LoVo (cell line): ENCODE measurements at places on chromosomes 7 and 10.

- peak; percentile 58 for DNase-seq
Observed at GRCh38 chr7:101232141-101232850, 5.3 kb downstream of the CLDN15 start.

GRCh38 chr10:113179966-113180365 is 229.9 kb downstream of the TCF7L2 start:
- DNase-seq = no peak

GRCh38 chr10:36469585-36469984 is 655.8 kb upstream of the ANKRD30A start:
- DNase-seq = no peak

DNA sequence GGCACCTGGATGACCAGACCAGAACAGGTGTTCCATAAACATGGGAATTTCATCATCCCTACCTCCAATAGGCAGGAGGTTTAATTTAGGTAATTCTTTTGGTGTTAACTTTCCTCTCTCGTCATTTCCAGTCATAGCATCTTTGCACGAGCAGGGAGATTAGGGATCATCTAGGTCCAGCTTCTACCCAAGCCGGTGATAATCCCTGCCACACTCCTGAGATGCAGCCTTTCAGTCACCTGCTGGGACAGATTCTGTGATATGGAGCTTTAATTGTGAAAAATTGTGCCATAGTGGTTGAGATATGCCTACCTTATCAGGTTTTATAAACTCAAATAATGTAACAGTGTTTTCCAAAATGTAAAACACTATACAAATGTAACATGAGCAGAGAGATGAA is 191.8 kb upstream of the AOAH start:
- DNase-seq = no peak

DNA sequence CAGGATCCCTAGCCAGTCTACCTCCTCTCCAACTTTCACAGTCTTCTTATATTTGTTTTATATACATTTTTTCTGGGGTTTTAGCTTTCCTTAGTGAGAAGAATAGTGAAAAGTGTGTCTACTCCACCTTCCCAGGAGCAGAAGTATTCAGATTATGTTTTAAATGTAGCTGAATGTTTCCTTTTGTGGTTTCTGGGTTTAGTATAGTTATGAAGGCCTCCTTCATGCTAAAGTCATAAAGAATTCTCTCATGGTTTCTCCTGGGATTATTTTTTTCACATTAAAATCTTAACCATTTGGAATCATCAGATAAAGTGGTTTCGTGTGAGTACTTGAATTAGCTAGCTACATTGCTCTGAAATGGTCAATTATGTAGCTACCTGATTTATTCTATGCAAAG is 50.9 kb downstream of the ANKMY2 start:
- no peak for DNase-seq

- DNase-seq = no peak
Observed at GRCh38 chr7:129285111-129285510, 60.3 kb downstream of the AHCYL2 start.

DNA sequence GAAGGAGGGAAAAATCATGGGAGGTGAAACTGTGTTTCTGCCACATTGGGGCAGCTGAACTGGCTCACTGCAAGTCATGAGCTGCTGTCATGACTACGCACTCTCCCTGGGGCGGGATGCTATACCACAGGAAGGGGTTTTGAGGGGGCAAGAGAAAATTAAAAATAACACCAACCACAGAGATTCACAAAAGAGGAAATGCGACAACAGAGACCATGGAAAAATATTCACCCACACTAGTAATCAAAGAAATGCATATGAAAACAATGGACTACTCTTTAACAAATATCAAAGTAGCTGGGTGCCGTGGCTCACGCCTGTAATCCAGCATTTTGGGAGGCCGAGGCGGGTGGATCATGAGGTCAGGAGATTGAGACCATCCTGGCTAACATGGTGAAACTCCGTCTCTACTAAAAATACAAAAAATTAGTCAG is 65.2 kb upstream of the TM9SF3 start:
- DNase-seq = no peak

DNA sequence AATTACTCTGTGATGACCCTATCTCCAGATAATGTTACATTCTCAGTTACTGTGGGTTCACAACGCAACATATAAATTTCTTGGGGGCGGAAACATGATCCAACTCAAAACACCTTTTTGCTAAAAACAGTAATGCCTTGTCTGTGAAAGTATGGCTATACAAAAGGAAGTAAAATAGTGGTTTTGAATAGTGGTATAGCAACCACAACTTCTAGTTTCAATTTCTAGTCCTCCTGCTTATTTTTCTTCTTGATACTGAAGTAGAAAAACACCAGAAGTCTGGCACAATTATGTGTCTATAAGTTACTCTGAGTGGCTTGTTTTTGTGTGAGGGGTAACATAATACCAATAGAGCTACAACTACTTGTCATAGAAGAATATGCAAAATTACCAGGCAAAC is 21.5 kb upstream of the ZNF800 start:
- DNase-seq = no peak

- DNase-seq = no peak
Observed at GRCh38 chr10:72727130-72727529, 35.2 kb downstream of the MCU start.

- DNase-seq = no peak
Observed at GRCh38 chr7:80444811-80445210, 67.1 kb downstream of the GNAT3 start.

- DNase-seq = no peak
Observed at GRCh38 chr7:158123753-158124152, 463.9 kb downstream of the PTPRN2 start.

DNA sequence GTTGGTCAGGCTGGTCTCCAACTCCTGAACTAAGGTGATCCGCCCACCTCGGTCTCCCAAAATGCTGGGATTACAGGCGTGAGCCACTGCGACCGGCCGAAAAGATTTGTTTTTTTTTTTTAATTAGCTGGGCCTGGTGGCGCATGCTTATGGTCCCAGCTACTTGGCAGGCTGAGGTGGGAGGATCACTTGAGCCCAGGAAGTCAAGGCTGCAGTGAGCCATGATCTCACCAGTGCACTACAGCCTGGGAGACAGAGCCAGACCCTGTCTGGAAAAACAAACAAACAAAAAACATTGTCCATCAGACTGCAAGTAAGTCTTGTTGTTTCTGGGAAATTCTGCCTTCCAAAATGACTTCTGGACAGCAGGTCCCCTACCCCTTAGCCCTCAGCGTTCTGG is 16.3 kb upstream of the ZNF212 start:
- DNase-seq = no peak

- no peak for DNase-seq
Observed at GRCh38 chr10:20682782-20683181, 214.3 kb downstream of the NEBL start.

- DNase-seq = no peak
Observed at GRCh38 chr7:43669286-43670081, 59.8 kb downstream of the COA1 start.

DNA sequence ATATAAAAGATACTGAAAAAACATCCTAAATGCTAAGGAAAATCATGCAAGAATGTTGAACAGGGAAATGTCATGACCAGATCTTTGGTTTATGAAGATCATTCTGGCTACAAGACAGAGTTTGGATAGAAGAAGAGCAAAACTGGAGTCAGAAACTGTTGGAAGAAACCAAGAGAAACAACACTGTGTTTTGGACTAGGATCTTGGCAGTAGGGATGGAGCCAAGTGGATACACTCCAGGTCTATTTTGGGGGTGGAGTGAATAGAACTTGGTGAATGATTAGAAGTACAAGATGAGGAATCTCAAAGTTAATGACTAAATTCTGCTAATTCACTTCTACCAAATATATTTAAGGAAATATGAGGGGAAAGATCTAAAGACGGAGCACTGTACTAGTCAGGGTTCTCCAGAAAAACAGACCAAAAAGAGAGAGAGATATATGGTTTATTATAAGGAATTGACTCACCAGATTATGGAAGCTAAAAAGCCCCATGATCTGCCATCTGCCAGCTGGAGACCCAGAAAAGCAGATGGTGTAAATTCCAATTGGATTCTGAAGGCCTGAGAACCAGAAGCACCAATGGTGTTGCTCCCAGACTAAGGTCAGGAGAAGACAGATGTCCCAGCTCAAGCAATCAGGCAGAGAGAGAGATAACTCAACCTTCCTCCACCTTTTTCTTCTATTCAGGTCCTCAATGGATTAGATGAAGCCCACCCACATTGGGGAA is 254.9 kb downstream of the TRIL start:
- DNase-seq = no peak

- no peak for DNase-seq
Observed at GRCh38 chr7:37445064-37445723, 3.5 kb downstream of the ELMO1 start.

- DNase-seq = no peak
Observed at GRCh38 chr10:123522702-123523312, 143.3 kb upstream of the GPR26 start.

DNA sequence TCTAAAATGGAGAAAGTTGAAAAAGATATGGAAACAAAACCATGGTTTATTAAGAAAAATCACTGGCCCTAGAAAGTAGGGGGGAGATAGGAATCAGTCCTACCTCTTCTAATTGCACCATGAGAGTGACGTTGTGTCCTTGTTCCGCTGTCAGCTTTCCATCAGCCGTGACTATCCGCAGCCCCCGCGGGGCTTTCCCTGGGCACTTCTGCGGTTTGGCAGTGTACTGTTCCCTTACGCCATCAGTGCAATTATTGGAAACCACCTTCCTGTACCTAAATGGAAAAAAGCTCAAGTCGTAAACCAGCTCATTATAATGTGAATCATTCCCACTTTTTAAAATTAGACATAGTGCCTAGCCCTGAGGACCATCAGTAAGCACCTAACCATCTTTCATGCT is 512.2 kb downstream of the SORCS1 start:
- no peak for DNase-seq

DNA sequence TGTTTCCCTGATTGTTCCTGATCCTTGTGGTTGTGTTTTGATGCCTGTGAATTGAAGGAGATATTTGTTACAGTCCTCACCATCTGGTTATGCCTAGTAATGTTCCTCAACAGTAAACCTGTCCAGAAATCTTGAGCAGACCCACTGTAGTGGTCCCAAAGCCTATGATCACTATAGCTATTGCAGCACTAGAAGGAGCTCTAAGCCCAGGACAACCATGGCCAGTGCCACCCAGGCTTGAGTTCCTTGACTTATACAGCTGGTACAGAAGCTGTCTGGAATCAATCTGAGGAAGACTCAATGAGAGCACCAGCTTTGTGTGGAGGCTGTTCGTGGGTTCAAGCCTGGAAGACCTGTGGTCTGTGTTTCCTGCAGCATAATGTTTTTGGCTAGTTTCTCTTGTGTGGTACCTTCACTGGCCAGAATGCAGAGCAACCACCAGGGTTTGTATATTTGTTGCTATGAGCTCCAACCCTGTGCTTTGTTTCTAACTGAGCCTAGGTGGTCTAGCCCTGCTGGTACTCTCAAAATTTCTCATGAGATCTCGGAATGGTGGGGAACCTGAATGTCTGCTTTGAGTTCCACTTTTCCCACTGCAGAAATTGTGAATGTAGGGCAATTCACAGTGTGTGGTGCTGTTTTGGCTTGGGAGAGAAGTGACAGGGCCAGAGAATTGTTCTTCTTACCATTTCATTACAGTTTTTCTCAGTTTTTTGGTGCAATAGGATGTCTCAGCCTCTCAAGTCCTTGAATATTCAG is 355.2 kb downstream of the SUGCT start:
- no peak for DNase-seq

- no peak for DNase-seq
Observed at GRCh38 chr7:98202367-98203195, 8.7 kb upstream of the BHLHA15 start.

DNA sequence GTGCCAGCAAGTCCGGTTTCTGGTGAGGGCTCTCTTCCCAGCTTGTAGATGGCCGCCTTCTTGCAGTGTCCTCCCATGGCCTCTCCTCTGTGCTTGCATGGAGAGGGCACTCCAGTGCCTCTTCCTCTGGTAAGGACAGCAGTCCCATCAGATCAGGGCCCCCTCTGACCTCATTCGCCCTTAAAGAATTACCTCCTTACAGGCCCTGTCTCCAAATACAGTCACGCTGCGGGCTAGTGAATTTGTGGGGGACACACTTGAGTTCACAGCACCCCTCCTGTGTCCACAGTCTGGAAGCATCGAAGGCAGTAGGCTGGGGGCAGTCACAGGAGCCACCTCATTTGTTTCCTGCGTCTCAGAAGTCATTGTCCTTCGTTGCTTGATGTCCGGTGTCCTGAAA is 54.6 kb downstream of the LHPP start:
- DNase-seq = no peak

DNA sequence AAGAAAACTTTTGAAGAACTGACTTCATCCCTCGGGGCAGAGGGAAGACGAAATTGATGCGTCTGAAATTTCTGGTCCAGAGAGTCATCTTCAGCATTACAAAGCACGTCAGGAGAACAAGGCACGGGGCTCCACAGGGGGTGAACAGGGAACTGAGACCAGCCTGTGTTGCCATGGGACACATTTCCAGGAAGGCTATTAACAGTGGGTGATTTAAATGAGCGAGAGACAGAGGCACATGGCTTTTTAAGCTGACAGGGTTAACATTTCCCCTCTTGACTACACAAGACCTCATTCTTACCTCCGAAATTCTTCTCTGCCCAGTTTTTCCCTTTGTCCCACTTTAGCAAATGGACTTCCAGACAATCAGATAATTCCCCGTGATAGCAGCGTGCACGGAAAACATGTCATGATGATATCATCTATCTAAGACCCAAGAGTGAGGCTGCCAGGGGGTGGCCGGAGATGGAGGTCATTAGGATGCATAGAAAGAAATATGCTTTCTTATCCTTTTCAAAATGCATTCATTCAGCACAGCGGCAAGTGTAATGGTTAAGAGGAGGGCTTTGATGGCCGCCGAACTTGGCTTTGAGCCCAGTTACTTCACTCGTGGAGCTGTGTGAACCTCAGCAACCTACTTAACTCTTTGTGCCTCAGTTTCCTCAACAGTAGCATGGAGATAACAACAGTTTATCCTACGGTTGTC is 248.0 kb downstream of the PRPF18 start:
- DNase-seq = no peak

DNA sequence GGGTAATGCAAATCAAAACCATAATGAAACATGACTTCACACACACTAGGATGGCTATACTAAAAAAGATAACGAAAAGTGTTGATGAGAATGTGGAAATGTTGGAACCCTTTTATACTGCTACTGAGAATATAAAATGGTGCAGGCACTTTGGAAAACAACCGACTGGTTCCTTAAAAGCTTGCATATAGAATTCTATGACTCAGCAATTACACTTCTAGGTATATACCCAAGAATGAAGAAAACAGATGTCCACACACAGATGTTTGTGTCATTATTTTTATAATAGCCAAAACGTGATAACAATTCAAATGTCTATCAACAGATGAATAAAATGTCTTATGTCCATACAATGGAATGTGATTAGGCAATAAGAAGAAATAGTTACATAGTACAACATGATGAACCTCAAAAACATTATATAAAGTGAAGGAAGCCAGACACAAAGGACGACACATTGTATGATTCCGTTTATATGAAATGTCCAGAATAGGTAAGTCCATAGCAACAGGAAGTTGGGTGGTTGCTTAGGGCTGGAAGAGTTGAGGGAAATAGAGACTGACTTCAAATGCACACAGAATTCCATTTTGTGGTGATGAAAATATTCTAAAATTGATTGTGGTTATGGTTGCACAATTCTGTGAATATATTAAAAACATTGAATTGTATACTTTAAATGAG is 148.3 kb upstream of the PHYHIPL start:
- no peak for DNase-seq

- no peak for DNase-seq
Observed at GRCh38 chr10:91294134-91294906, 73.9 kb downstream of the PCGF5 start.
